RPMI7951 (cell line): ENCODE measurements at places on chromosomes 5 and 9. TPM values are rescaled to one million over a fixed set of nuclear protein-coding genes. Genes with fewer than 3 reads are reported as not detected.

Gene S100Z
- 0.48 TPM in 1 of 2 replicates, not detected in the other for total RNA-seq

Gene ENTPD8
- not detected in 2 replicates for total RNA-seq

- peak; percentile 31 for DNase-seq
Measured at GRCh38 chr5:74212336-74212735, 428.2 kb downstream of the ENC1 start.

GRCh38 chr5:16842896-16843295, 93.2 kb downstream of the MYO10 start:
- no peak for DNase-seq

- DNase-seq, result no peak
Measured at GRCh38 chr5:151240924-151241635, 11.9 kb upstream of the GM2A start.

Gene GABRA6
- total RNA-seq, result not detected in 2 replicates

Gene PKD2L2
- total RNA-seq, result not detected in 2 replicates
